D721Med (cell line): ENCODE measurements at places on chromosomes 7 and 10.
A peak's percentile ranks its signal among the peaks of the same experiment; 100 is the strongest.

DNA sequence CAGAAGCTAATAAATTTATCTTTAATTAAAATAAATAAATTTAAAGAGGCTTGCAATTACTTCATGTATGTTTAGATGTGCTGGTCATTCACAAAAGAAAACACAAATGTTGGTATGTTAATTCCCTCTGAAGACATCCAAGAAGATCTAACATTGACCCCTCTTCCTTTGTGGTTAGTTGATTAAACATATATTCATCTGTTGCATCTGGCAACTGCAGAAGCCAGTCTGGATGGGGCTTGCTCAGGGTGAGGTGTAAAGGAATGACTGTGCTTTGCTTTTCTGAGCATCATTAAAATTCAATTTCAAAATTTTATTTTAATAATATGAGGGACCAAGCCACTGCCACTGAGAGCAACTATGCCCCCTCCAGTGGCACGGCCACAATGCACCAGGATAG is 36.4 kb upstream of the FERD3L start:
- no peak for DNase-seq

GRCh38 chr7:94620703-94621118 is 35.2 kb downstream of the SGCE start:
- no peak for DNase-seq

GRCh38 chr7:41916450-41916927 is 213.6 kb upstream of the INHBA start:
- DNase-seq, result no peak

DNA sequence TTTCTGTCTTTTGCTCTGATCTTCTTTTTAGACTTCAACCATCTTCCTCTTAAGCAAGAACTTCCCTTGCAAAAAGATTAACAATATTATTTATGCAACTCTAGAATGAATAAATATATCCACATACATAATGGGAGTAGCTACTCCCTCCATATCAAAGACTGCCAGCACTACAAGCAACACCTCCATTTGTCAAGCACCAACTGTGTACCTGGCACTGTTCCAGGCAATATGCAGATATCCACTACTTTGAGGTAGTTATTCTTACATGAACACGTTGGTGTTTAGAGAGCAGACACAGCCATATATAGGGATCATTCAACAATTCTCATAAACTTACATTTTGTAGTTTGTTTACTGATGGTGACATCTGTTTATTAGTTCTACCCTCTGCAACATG is 83.6 kb upstream of the CACNB2 start:
- no peak for DNase-seq

- DNase-seq, result peak; percentile 90
Observed at GRCh38 chr7:32957326-32958045, at the start of gene FKBP9. Gene FKBP9 (plus strand): TSS chr7:32957440. CDS start chr7:32957574, 134 bp downstream.

- no peak for DNase-seq
Observed at GRCh38 chr7:112484671-112485167, 3.9 kb downstream of the LSMEM1 start.

DNA sequence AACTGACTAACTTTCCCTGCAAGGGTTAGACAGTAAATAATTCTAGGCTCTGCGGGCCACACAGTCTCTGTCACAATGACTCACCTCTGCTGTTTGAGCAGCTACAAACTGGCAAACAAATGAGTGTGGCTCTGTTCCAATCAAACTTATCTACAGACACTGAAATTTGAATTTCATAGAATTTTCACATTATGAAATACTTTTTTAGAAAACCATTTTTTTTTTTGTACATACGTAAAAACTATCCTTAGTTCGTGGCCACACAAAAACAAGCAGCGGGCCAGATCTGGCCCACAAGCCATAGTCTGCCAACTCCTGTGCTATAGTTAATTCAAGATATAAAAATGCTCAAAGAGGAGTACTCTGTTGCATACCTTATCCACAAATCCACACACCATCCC is 32.6 kb downstream of the PIP4K2A start:
- DNase-seq, result no peak

DNA sequence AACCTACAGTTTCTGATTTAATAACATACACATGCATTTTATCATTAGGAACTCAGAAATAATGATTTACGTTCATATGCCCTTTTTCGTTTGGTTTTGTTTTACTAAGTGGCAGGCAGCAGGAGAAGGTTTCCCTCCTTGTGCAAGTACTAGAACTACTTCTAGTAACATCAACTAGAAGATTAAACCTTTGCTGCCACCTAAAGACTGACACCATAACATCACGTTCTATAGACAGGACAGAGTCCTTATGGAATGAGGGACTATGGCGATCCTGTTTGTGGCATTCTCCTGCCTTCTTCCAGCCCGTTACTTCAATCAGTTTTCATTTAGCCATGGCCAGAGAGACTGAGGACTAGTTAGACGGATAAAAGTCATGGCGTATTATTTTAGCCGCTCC is 53.2 kb downstream of the GAD2 start:
- DNase-seq, result peak; percentile 24

GRCh38 chr10:108500396-108500795 is 1335.9 kb upstream of the SORCS1 start:
- no peak for DNase-seq

DNA sequence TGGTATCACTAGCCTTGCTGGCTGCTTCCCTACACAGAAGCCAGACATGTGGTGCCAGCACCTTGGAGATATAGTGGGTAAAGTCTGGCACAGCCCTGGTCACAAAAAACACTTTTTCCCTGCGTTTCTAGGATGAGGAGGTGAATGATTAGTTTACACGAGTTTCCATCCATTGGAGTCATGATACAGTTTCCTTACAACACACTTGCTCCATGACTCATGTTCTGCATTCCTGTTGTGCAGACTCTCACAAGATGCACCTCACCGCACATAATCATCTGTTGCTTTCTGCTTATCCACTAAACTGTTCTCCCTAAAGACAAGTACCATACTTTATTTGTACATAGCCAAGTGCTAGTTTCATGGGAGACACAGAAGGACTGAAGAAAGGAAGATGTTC is 747.1 kb upstream of the GALNT17 start:
- DNase-seq, result no peak

DNA sequence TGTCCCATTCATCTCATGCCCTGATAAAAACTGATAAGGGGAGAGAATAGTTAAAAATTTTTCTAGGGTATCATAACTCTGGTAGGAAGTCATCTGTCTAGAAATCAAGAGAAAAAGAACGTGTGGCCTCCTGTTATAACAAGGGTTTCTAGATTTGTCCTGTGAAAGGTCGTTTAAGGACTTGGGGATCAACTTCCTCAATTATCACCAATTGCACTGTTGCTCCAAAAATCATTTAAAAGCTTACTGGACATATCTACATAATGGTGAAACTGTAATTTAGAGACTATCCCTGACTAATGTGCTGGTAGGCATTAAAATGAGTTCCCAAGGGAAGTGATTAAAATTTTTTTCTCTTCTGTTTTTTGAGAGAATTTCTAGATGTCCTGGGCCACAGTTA is 58.2 kb downstream of the GPR141 start:
- DNase-seq, result no peak

- no peak for DNase-seq
Observed at GRCh38 chr7:95690367-95690947, 81.9 kb upstream of the DYNC1I1 start.

GRCh38 chr10:122022276-122022675 is 33.3 kb downstream of the TACC2 start:
- DNase-seq, result no peak

DNA sequence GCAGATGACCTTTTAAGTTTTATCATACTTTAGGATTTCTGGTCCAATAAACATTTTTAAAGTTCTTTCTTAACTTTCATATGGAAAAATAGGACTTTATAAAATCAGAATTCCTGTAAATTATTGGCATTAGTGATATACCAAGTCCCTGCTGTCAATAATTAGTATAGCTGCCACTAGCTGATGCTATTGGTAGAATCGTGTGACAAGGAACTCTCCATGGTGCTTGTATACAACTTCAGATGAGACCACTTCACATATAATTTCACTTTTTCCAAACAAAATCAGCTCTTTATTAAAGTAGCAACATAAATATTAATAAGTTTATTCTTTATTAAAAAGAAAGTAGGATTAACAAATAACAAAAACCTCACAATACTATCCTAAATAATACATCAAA is 49.9 kb downstream of the ZNF800 start:
- DNase-seq, result no peak

DNA sequence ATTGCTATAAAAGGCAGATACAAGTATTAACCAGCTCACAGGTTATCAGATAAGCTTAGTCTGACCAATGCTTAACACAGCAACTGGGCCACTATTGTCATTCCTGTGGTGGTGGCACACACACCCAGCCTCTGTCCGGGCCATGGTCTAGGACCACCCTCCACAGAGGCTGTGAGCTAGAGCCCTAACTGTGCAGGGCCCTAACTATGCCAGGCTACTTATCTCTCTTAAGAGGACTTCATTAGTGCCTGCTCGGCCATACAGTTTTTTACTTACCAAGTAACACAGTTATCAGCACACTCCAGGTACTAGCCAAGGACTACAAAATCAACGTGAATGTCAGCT is 2.1 kb upstream of the EGFR start:
- no peak for DNase-seq

DNA sequence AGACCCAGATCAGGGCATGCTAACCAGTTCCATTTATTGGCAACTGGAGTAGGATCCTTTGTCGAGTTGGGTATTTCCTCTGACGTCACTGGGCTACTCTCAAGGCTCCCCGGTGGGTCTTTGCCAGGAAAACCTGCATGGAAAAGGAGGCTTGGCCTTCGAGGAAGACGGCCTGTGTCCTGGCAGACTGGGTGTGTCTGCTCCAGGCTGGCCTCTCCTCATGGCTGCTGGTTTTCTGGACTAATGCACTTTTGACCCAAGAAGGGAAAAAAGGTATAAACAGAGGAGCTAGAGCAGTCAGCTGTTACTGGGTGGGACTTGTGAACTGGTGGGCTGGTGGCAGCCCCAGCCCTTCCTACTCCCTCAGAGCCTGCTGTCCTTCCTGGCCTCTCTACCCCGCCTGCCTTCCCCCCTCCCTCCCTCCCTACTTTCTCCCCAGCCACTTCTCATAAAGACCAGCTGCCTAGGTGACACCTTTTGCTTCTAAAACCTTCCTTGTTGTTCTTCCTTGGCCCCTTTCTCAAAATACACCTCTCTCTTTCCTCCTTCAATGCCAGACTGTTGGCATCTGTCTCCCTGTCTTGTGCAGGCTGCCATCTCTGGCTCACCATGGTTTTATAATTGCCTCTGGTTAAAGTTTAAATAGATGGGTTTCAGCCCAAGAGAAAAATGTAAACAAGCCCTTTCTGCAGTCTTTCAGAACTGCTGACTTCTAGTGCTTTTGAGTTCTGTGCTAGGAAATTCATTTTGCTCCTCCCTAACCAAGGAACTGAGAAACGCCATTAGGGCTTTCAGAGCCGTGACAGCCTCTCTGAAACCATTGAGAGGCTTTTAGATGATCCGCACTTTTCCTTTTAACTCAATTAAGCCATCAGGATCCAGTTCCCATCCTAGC is 101.8 kb upstream of the MKLN1 start:
- DNase-seq, result no peak

DNA sequence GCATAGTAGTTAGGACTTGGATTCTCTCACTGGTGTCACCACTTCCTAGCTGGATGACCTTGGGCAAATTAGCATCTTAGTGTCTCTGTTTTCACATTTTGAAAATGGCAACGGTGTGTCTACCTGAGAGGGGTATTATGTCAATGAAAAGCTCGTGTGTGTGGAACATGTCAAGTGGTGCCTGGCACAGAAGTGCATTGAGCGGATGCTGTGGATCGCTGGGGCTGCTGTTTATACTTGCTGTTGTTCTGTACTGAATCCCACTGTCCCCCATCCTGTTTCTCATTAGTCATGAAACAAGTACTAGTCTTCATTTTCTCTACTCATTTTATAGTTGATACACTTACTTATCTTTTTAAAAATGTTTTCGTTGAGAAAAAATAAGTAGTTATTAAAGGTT is 26.1 kb downstream of the RBM33 start:
- DNase-seq, result no peak

GRCh38 chr10:69807696-69808095 is 6.0 kb downstream of the COL13A1 start:
- DNase-seq, result no peak

DNA sequence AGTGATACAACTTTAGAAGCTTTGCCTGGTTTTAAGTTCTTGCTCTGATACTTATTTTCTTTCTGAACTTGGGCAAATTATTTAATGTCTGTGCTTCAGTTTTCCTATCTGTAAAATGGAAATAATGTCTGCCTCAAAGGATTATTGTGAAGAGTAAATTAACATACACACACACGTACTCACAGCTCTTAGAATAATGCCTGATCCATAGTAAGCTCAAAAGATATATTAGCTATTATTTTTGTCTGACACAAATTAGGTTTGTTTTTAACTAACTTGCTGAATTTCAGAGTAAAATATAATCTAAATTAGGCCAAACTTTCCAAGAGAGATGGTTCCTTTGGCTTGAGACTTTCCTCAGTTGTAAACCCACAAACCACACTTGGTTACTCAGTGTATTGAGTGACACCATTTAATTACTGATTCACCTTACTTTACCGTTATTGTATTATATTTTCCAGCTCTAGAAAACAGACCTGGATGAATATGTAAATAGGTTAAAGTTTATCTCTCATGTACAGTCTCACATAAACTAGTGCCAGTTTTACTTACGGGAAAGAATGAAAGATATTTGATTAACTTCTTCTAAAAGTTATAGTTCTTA is 50.4 kb downstream of the VTI1A start:
- no peak for DNase-seq

DNA sequence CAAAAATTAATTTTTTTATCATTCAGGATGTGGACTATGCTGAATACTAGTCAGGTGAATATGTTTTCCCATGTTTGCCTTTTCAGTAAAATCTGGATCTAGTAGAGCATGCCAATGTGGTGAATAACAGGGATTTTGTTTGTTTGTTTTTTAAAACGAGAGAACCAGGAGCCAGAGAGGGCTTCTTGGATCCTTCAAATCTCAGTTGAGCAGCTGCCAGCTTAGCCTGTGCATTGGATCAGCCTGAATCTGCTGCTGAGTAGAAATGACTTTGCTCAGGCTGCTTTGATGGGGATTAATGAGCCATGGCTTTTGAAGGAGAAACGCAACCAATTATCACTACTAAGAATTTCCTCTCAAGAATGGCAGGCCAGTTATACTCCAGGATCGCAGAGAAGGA is 493.8 kb downstream of the ARL4A start:
- DNase-seq, result no peak

DNA sequence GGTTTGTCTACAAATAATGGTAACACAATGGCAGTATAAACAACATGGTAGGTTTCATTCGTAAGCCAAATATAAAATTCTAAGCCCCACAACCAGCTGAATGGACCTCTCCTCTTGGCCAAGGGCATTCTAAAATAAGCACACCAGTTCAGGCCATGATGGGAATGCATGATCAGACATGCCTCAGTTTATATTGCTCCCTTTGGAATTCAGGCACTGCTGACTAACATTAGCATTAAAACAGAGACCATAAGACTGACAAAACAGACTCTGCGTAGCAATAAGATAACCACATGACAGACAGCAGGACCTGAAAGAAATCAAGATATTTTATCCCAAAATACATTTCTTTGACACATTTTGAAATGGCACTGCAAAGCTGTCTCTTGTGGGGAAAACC is 125.8 kb downstream of the FAM107B start:
- no peak for DNase-seq

DNA sequence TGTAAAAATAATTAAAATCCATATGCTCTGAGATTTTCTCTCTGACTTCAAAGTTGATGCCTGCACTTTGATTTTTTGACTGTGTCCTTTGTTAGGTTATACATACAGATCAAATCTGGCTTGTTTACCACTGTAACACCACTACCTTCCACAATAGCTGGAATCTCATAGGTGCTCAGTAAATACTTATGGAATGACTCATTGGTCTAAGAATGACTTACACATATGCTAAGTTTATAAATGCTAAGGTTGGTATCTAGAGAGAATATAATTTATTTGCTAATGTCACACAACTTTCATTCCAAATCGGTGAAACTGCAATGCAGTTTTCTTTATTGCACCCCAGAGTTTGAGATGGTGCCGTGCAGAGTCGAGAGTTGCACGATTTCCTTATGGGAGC is 578.5 kb downstream of the SH2D4B start:
- no peak for DNase-seq
